T-helper 2 cell (primary cell): ENCODE measurements at places on chromosomes 6 and 20.

GRCh38 chr6:134171517-134171916 is 119.1 kb upstream of the SLC2A12 start:
- no peak for DNase-seq

- no peak for DNase-seq
Measured at GRCh38 chr6:67630146-67630545, 1004.9 kb upstream of the ADGRB3 start.

DNA sequence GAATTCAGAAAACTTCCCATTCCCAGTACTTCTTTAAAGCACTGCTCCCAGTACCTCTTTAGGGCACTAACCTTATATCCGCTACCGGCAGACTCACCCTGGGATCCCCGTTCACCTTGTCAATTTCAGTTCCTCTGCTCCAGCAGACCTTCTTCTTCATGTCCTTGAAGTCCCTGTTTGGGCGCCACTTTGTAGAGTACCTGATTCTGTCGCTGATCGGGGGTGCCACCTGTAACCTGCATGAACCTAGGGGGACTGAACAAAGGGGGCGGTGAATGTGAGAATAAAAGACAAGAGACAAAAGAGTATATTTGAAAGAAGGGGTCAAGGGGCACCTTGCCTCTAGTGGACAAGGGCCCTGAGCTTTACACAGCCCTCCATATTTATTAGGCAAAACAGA is 4.9 kb upstream of the GINS1 start:
- no peak for DNase-seq

GRCh38 chr6:99236010-99236409 is 113.5 kb downstream of the FAXC start:
- no peak for DNase-seq

DNA sequence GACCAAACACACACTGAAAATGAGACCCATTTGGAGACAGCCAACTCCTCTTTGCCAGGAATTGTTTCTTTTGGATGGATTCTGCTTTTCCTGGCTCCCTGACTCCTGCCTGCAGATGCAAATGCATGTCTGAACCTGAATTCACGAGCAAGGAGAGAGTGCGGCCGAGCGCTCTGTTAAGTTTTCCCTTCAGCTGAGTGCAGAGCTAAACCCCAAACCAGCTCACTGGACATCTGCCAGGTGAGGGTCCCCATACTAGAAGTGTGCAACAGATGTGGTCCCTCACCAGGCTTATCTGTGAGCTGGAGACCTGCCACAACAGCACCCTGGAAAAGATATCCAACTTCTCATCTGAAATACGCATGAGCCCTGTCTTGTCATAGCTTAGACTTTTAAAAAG is 59.0 kb downstream of the CD164 start:
- no peak for DNase-seq

DNA sequence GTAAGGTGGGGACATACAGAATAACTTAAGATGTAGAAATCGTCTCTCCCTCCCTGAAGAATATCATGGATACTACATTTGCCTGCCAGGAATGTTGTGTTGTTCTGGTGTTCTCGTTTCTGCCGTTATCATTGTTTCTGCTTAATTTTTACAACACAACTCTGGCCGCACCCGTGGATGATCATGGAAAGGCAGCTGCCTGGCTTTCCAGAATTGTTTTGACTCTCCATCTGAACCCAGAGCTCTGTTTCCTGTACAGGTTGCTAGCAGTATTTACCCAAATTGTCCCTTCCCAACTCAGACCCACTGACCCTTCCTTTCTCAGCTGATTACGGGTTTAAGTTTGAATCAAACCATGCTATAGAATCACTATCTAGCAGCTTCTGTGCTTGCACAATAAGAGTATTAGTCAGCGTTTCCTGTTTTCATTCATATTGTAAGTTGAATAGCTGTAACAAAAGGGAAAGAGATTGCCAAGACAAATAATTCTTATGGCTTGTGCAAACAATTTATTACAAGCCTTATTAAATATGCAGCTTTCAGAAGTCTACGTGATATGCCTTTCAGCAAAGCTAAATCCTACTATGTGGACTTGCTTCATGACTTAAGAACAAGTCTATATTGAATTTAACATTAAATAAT is 139.0 kb downstream of the MTHFD1L start:
- no peak for DNase-seq

- no peak for DNase-seq
Measured at GRCh38 chr20:16926626-16927430, 178.7 kb downstream of the OTOR start.

DNA sequence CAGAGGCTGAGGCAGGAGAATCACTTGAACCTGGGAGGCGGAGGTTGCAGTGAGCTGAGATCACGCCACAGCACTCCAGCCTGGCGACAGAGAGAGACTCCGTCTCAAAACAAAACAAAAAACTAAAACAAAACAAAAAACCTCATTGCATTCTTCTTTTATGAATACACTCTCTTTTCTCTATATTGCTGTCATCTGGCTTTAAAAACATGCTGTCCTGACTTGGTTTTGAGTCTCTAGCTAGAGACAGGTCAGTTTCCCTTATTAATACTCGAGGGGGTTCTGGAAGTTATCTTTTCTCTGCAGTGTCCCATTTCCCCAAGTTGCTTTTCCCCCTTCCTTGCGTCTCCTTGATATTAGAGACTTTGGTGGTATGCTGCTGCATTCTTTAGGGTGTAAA is 50.9 kb downstream of the RIOK1 start:
- DNase-seq, result no peak

DNA sequence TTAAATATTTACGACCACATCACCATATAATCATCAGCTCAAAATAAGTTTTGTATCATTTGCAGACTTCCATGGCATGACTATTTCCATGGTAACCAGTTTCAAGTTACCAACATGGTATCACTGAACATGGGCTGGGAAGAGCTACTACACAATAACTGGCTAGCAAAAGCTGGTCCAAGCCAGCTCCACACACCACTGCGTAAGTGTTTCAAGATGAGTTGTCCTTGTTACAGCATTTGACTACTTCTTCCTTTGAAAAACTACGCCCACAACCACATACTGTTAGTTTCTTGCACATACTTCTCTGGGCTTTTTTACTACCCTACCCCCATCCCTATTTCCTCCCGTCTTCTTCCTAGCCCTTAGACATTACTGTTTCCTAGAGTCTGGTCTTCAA is 8.5 kb downstream of the CD164 start:
- DNase-seq, result peak; percentile 95

DNA sequence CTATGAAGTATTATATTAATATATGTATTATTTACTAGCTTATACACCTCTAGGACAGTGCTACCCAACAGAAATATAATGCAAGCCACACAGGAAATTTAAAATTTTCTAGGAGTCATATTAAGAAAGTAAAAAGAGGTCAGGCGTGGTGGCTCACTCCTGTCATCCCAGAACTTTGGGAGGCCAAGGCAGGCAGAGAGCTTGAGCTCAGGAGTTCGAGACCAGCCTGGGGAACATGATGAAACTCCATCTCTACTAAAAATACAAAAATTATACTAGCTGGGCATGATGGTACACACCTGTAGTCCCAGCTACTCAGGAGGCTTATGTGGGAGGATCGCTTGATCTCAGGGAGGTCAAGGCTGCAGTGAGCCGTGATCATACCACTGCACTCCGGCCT is 237.6 kb upstream of the ZNF217 start:
- DNase-seq, result no peak

- DNase-seq, result peak; percentile 76
Measured at GRCh38 chr6:149318581-149319286, 1.2 kb downstream of the TAB2 start.

DNA sequence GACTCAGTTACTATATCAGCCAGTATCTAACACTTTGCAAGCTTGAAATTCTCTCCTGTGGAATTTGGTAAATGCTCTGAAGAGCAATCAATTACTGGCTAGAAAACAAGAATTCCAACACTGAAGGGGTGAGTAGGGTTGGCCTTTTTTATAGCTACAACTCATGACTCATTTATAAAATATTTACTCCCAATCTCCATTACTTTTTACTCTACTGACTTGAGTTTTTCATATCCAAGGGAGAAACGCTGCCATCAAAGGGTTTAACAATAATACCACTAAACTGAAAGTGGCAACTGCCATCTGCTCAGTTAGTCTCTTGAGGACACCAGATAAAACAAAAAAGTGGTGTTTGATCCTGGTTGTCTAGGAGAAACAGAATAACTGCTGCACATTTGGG is 203.1 kb downstream of the UBE3D start:
- DNase-seq, result no peak

DNA sequence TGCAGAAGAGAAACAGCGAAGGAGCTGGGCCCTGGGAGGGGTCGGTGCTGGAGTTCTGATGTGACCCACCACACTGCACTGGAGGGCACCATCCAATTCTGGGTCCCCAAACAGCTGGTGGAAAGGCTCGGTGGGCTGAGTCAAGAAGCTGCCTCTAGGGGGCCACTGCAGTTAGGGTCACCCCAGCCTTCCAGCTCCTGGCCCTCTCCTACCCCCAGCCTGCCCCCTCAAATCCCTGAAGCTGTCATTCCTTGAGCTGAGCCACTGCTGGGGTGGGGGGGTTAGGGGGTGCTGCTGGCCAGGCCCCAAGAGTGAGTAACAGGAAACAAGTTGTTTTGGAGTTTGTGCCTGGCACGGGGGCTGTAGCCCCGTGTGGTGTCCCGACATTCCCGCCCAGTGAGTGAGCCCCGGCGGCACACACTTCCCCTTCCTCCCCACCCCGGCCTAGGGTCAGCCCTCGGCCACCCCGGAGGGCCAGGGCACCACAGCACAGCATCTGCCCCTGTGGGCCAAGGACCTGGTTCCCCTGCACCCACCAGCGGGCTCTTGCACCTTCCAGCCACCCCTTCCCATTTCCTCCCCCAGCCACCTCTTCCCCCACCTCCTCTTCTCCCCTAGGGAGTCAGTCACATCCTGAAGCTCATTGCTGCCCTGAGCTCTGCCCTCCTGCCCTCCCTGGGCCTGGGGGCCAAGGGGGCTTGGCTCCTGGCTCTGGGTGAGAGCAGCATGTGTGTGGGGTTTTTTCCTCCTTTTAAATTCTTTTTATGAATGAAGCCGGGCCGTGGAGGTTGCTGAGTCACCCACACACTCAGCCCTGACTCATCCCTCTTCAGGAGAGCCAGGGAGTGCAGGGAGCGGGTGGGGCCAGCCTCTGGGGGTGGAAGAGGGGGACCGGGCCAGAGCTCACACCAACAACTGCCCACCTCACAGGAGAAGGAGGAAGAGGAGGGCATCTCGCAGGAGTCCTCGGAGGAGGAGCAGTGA is 4.6 kb downstream of the SMIM29 start:
- DNase-seq, result no peak

DNA sequence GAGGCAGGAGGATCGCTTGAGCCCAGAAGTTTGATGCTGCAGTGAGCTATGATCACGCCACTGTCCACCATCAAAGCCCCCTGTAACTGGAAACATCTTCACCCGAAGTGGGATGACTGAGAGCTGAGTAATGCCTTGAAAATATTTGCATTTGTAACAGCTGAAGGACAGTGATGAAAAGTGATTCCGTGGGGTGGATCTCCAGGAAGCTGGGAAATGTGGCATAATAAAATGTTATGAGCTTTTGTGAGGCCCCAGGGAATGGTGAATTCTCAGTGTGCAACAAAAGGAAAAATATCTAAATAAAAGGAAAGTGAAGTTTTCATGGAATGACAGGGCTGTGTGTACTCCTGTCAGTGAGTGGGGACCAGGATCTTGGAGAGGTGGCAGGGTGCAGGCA is 92.0 kb downstream of the JAG1 start:
- no peak for DNase-seq

- no peak for DNase-seq
Measured at GRCh38 chr6:92399911-92400310, 1019.4 kb downstream of the EPHA7 start.

DNA sequence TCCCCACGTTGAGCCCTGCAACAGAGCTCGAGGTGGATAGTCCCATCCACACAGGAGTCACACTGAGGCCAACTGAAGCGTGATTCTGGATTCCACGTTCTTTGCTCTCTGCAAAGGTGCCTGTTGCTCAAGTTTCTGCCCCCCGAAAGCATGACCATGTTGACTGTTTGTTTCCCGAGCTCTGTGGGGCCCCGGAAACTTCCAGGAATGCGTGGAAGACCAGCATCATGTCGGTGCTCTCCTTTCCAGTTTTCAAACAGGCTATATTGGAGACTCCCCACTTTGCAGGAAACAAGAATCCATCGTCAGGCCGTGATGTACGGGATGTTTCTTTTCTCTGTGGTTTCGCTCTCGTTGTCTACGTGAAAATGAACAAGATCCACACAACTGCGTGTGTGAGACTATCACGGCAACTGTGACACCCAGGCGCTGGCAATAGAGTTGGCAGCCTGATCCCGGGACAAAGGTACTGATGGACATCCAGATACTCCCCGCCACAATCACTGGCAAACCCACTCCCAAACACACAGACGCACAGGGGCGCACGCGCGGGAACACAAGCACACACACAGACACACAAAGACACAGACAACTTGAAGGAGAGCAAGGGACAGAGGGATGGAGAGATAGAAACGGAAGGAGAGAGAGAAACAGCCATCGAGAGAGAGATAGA is 444.6 kb upstream of the DEFB115 start:
- DNase-seq, result no peak

GRCh38 chr6:158784505-158784904 is 34.7 kb downstream of the EZR start:
- DNase-seq, result no peak

- no peak for DNase-seq
Measured at GRCh38 chr20:5731753-5732366, 18.3 kb upstream of the SHLD1 start.

- no peak for DNase-seq
Measured at GRCh38 chr6:111061508-111061907, 25.8 kb upstream of the SLC16A10 start.

GRCh38 chr20:40197691-40198090 is 491.3 kb downstream of the MAFB start:
- no peak for DNase-seq

DNA sequence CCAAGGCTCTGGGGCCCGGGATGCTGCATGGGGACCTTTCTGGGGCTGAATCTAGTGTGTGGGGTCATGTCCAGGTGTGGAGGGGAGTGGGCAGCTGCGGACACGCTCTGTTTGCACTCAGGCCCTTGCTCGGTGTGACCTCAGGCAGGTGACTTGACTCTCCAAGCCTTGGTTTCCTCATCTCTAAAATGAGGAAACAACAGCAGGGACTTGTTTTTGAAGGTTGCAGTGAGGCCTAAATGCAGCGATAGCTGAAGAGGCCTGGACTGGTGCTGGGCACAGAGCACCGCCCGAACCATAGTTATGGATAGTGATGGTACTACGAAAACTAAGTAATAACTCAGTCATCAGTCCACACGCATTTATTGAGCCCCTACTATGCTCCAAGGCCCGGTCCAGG is 91.8 kb downstream of the NOL4L start:
- no peak for DNase-seq

- DNase-seq, result no peak
Measured at GRCh38 chr20:37494301-37494700, 26.7 kb upstream of the NNAT start.

DNA sequence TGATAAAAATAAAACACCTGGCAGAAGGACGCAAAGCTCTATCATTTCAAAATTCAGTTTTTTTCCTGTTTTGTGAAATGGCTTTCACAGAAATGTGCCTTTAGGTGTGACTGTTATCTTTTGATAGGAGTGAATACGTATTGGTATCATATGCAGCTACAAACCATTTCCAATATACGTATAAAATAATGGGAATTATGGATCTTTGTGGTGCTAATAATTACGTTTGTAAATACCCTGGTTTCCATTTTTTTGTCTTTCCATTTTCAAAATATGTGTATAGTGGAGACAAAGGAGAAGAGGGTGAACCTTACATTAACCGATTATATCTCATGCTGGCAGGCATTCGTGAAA is 108.7 kb upstream of the GMDS start:
- no peak for DNase-seq

GRCh38 chr20:44580581-44581268 is 1.7 kb upstream of the PKIG start:
- no peak for DNase-seq

- no peak for DNase-seq
Measured at GRCh38 chr6:18530201-18530600, 143.1 kb downstream of the RNF144B start.
